ENCODE measurements at places on chromosomes 4 and X. TPM values are rescaled to one million over a fixed set of nuclear protein-coding genes. Genes with fewer than 3 reads are reported as not detected.

NAP1L2 gene
- under 0.01 TPM for total RNA-seq

GRCh38 chr4:152166567-152166966, 369.3 kb downstream of the FBXW7 start:
- peak; percentile 11 for DNase-seq

GAB3 gene
- total RNA-seq, result 0.64 TPM

DNA sequence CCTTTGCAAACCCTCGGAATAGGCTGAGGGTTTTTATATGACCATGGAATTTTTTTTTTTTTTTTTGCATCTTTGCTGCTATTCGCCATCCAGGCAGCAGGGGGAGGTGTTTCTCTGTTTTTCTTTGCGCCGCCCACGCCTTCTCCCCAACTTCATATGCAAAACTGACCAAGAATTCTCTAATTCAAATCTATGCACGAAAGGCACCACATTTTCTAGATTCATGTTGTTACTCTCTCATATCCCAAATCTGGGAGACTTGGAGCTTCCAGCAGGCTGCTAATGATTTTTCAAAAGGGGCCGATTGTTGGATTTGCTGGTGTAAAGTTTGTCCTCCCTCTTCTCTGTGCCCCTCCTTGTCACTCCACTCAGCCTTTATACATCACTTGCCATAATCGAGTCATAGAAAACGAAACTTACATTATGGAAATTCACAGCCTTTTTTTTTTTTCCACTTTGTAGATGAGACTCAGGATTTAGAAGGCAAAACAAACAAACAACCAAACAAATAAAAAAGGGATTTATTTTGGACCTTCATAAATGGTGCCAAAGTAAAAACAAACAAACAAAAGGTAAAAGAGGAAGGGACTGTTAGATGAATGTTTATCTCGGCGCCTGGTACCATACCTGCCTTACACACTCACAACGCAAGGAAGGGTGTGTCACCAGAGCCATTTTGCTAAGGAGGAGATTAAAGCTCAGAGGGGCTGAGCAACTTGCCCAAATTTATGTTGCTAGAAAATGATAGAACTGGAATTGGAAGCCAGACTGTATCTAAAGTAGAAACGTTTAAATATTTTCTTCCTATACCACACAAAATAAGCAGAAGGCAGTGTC, 29.3 kb upstream of the BOD1L1 start:
- DNase-seq, result peak; percentile 71

Data from fibroblast of villous mesenchyme (primary cell).